ENCODE measurements at places on chromosomes 5 and 9.
A peak's percentile ranks its signal among the peaks of the same experiment; 100 is the strongest.

DNA sequence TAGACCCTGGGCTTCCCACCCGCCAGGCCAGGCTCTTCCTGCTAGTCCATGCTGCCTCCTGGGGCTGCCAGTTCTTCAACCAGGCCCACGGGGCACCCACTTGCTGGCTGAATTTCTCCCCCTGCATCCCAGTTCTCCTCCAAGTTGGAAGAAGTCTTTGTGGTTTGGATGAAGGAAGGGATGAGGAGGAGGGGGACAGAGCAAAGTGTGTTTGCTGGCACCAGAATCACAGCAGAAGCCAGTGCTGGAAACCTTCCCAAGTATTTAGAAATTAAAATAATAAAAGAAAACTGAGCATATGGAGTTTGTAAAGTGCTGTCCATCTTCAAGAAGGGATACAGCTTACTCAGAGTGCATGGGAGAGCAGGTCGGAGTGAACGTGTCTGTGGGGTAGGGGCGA is 19.4 kb upstream of the UNC5A start:
- no peak for DNase-seq
- no peak overlapping the region for H3K4me3 ChIP-seq
- no peak overlapping the region for H3K27ac ChIP-seq
- H3K36me3 ChIP-seq, result no peaks in the 10 kb centered on the region

GRCh38 chr5:107483231-107484024 is 187.3 kb downstream of the EFNA5 start:
- DNase-seq, result no peak
- no peak overlapping the region for H3K27ac ChIP-seq
- no peaks in the 10 kb centered on the region for H3K36me3 ChIP-seq
- peaks cover 24% of the 10 kb centered on the region for H3K4me1 ChIP-seq
- no peak overlapping the region for H3K4me3 ChIP-seq

DNA sequence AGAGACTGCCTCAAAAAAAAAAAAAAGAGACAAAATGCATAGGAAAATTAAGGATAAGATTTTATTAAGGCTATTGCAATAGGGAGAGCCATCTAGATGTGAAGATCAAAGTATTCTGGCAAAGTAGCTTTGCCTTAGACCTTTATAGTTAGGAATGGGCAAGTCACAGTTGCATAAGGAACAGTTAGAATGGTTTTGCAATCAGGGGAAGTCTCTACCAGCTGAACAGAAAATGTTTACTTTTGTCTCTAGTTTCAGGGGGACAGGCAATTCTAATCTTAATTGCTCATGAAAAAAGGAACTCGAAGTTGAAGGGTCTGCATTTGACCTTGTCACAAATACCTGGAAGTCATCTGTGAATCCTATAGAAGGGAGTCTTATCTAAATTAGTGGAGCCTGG is 13.1 kb upstream of the ATP6V1G1 start:
- no peak overlapping the region for H3K27ac ChIP-seq
- H3K36me3 ChIP-seq, result no peaks in the 10 kb centered on the region
- no peaks in the 10 kb centered on the region for H3K4me1 ChIP-seq
- no peak overlapping the region for H3K4me3 ChIP-seq
- H3K27me3 ChIP-seq, result no peaks in the 10 kb centered on the region
- no peak for DNase-seq

DNA sequence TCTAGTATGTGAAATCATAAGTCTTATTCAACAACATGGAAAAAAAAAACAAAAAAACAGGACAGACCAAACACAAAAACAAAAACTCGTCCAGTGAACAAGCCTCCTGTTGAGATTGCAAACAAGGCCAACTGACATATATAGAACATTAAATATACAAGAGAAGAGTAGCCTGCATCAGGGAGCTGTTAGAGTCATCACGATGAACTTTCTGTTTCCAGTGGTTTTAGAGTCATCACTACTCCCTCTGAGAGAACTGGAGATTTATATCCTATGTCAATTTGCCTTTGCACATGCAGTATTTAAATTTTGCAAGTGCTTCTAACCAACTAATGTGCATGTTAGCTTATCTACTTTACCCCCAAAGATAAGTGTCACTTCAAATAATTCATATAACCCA is 9.9 kb downstream of the SNCAIP start:
- H3K27me3 ChIP-seq, result no peaks in the 10 kb centered on the region
- H3K27ac ChIP-seq, result no peak overlapping the region
- no peak overlapping the region for H3K4me3 ChIP-seq
- H3K36me3 ChIP-seq, result no peaks in the 10 kb centered on the region
- DNase-seq, result no peak

DNA sequence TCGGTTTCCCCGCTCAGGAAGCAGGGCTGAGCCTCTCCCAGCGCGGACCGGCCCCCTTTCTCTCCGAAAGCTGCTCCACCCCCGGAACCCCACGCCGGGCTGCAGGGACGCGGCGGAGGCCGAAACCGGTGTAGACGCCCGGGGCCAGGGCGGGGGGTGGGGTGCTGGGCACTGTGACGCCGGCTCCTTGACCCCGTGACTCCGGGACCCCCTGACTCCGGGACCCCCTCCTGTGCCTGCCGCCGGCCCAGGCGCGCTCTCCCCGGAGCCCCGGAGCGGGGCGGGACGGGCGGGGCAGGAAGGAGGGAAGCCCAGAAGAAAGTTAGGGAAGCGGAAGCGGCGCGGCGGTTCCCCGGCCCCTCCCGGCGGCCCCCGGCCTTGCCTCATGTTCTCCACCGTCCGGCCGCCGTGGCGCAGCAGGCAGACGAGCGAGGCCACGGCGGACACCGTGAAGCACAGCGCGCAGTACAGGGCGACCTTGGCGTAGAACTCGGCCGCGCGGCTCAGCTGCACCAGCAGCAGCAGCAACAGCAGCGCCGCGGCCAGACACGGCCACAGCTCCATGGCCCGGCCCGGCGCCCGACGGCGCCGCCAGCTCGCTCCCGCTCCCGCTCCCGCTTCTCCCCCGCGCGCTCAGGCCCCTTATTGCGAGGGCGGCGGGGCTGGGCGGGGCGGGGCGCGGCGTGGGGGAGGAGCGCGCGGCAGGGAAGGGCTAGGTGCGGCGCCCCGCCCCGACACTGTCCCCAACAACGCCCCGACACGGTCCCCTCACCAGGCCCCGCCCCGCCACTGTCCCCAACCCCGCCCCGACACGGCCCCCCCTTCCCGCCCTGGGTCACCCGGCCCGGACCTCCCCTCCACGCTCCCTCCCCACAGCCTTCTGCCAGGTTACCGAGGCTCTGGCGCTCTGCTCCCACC is at the start of gene AGPAT2:
Gene AGPAT2, minus strand, starts transcription at position 664 of the 918 bp plus-strand sequence. Its CDS starts 100 bp downstream, at position 564.
- no peaks in the 10 kb centered on the region for H3K36me3 ChIP-seq
- peaks cover 7% of the 10 kb centered on the region for H3K4me1 ChIP-seq
- peak; percentile 43 for DNase-seq
- peak within 1 kb of the TSS; percentile 49 for H3K27ac ChIP-seq
- H3K4me3 ChIP-seq, result peak within 1 kb of the TSS; percentile 52

DNA sequence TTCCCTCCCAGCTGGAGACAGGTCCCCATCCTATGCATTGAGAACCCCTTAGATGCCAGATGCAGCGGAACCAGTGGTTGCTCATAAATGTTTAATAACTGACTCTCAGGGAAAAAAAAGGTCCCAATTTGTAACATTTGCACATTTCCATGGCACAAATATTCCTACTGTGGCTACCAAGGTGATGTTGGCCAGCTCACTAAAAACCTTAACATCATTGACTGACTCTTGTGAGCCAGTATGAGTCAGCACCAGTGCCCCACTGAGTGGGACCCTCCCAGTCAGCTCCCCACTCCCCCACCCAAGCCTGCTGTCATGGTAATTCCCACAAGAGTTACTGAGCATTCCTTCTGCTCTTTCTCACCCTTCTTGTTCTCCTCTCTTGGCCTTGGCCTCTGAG is 26.9 kb upstream of the FGD3 start:
- no peak overlapping the region for H3K27ac ChIP-seq
- H3K4me1 ChIP-seq, result no peaks in the 10 kb centered on the region
- H3K27me3 ChIP-seq, result no peaks in the 10 kb centered on the region
- no peak for DNase-seq
- H3K4me3 ChIP-seq, result no peak overlapping the region

GRCh38 chr5:151937851-151938250 is 13.2 kb upstream of the GLRA1 start:
- no peaks in the 10 kb centered on the region for H3K27me3 ChIP-seq
- H3K27ac ChIP-seq, result no peak overlapping the region
- H3K4me1 ChIP-seq, result no peaks in the 10 kb centered on the region

GRCh38 chr9:100217536-100217935 is 118.5 kb downstream of the INVS start:
- no peak overlapping the region for H3K27ac ChIP-seq
- no peaks in the 10 kb centered on the region for H3K36me3 ChIP-seq
- H3K4me1 ChIP-seq, result no peaks in the 10 kb centered on the region
- no peaks in the 10 kb centered on the region for H3K27me3 ChIP-seq
- no peak for DNase-seq
- no peak overlapping the region for H3K4me3 ChIP-seq

DNA sequence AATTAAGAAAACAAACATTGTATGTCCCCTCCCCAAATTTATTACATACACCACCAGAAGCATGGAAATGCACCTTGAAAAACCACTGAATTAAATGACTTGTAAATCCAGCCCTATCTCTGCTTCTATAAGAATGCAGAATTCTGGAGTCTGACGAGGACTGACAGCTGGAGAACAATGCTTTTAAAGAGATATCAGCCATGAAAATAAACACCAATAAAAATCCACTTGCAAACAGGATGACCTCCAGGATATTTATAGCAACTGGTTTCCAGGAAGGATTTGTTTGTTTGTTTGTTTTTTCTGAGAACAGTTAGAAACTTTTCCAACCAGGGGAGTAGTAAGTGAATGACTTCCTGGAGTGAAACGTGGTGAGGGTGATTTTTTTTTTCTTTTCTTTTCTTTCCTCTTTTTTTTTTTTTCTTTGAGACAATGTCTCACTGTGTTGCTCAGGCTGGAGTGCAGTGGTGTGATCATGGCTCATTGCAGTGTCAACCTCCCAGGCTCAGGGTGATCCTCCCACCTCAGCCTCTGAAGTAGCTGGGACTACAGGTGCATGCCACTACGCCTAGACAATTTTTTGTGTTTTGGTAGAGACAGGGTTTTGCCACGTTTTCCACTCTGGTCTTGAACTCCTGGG is 38.7 kb upstream of the SLC36A1 start:
- H3K4me1 ChIP-seq, result no peaks in the 10 kb centered on the region
- H3K27me3 ChIP-seq, result peaks cover 2% of the 10 kb centered on the region

- H3K4me3 ChIP-seq, result no peak overlapping the region
- no peaks in the 10 kb centered on the region for H3K36me3 ChIP-seq
- no peak for DNase-seq
- H3K27me3 ChIP-seq, result no peaks in the 10 kb centered on the region
Measured at GRCh38 chr5:174827558-174827957, 103.2 kb downstream of the MSX2 start.

DNA sequence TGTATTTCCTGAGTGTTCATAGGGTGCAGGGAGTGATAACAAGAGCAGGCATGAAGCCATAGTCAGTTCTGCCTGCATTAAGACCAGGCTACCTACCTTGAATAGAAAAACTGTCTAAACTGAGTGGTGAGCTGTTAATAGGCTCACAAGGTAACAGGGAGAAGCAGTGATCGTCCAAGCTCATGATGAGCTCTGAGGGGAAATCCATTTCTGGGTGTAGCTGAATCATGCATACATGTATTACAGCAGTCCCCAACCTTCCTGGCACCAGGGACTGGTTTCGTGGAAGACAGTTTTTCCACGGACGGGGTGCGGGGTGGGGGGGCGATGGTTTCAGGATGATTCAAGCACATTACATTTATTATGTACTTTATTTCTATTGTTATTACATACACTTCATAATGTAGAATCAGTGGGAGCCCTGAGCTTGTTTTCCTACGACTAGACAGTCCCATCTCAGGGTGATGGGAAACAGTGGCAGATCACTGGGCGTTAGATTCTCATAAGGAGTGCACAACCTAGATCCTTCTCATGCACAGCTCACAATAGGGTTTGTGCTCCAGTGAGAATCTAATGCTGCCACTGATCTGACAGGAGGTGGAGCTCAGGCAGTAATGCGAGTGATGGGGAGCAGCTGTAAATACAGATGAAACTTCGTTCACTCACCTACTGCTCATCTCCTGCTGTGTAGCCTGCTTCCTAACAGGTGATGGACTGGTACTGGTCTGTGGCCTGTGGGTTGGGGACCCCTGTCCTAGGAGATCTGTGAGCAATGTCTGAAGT is 100.0 kb upstream of the IL6ST start:
- H3K4me3 ChIP-seq, result no peak overlapping the region
- no peak for DNase-seq
- no peaks in the 10 kb centered on the region for H3K36me3 ChIP-seq
- H3K27me3 ChIP-seq, result no peaks in the 10 kb centered on the region
- H3K27ac ChIP-seq, result peak overlapping the region; percentile 54

GRCh38 chr5:167507463-167508233 is 783.8 kb upstream of the WWC1 start:
- H3K27ac ChIP-seq, result no peak overlapping the region
- DNase-seq, result no peak
- no peaks in the 10 kb centered on the region for H3K4me1 ChIP-seq
- no peak overlapping the region for H3K4me3 ChIP-seq
- H3K27me3 ChIP-seq, result no peaks in the 10 kb centered on the region

- no peak overlapping the region for H3K27ac ChIP-seq
- no peaks in the 10 kb centered on the region for H3K36me3 ChIP-seq
- no peaks in the 10 kb centered on the region for H3K4me1 ChIP-seq
- DNase-seq, result no peak
Measured at GRCh38 chr9:28981711-28982110, 1408.4 kb upstream of the C9orf72 start.

DNA sequence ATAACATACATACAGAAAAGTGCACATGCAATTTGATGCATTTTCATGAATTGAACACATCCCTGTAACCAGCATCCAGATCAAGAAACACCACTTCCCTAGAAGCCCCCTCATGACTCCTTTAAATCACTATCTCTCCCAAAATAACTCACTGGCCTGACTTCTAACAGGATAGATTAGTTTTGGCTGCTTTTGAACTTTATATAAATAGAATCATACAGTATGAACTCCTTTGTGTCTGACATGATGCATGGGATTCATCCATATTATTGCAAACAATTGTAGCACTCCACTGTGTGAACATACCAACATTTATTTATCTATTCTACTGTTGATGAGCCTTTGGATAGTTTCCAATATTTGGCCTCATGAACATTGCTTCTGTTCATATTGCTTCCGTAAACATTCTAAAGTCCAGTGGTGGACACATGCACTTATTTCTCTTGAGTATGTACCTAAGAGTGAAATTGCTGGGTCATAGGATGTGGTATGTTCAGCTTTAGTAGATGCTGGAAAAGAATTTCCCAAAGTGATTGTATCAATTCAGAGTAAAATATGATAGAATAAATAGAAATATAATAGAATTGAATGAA is 148.7 kb upstream of the GDNF start:
- H3K4me3 ChIP-seq, result no peak overlapping the region
- H3K27ac ChIP-seq, result no peak overlapping the region
- no peaks in the 10 kb centered on the region for H3K4me1 ChIP-seq
- no peak for DNase-seq
- H3K27me3 ChIP-seq, result no peaks in the 10 kb centered on the region

GRCh38 chr5:86029308-86029707 is 588.4 kb upstream of the COX7C start:
- no peak overlapping the region for H3K27ac ChIP-seq
- H3K36me3 ChIP-seq, result no peaks in the 10 kb centered on the region
- no peaks in the 10 kb centered on the region for H3K4me1 ChIP-seq
- no peak overlapping the region for H3K4me3 ChIP-seq
